ENCODE measurements at places on chromosomes 3 and 15. TPM values are rescaled to one million over a fixed set of nuclear protein-coding genes. Genes with fewer than 3 reads are reported as not detected.

The ABI3BP gene
- total RNA-seq, result 49.7 TPM

The GOLGA6B gene
- not detected for total RNA-seq

The CHL1 gene
- 77.2 TPM for total RNA-seq

The ILDR1 gene
- not detected for total RNA-seq

The SNTN gene
- not detected for total RNA-seq

The RBMS3 gene
- 51.4 TPM for total RNA-seq

The TM4SF1 gene
- total RNA-seq, result 70.8 TPM

The PRICKLE2 gene
- 10.6 TPM for total RNA-seq

The DLEC1 gene
- total RNA-seq, result 0.36 TPM

The TJP1 gene
- total RNA-seq, result 118 TPM

The CCNB2 gene
- total RNA-seq, result 2.1 TPM

The TMEM108 gene
- 13.2 TPM for total RNA-seq

The CHRFAM7A gene
- total RNA-seq, result 4.9 TPM

The DAZL gene
- not detected for total RNA-seq

The TMC3 gene
- total RNA-seq, result not detected

The CCDC191 gene
- total RNA-seq, result 1.8 TPM

The RPL15 gene
- total RNA-seq, result 1,143 TPM

The ZCWPW2 gene
- 3.1 TPM for total RNA-seq

The THRB gene
- total RNA-seq, result 18.5 TPM

The KY gene
- total RNA-seq, result 3.6 TPM

The PODXL2 gene
- 2.2 TPM for total RNA-seq

The FSIP1 gene
- total RNA-seq, result 0.34 TPM

The MEGF11 gene
- total RNA-seq, result 0.11 TPM

The TNIK gene
- 21.6 TPM for total RNA-seq

The PLA2G4F gene
- 3.0 TPM for total RNA-seq

The HSPBAP1 gene
- total RNA-seq, result 8.1 TPM
